ENCODE measurements at places on chromosomes 1 and 21. TPM values are rescaled to one million over a fixed set of nuclear protein-coding genes. Genes with fewer than 3 reads are reported as not detected.

Gene PAFAH2
- total RNA-seq: 3.6 TPM

Gene CTTNBP2NL
- total RNA-seq: 15.5 TPM

Gene VHLL
- not detected for total RNA-seq

Gene HSPB7
- not detected for total RNA-seq

Gene C1orf56
- total RNA-seq: 0.63 TPM

Measured in bladder microvascular endothelial cell (primary cell).